ENCODE measurements at places on chromosomes 6 and 20.

DNA sequence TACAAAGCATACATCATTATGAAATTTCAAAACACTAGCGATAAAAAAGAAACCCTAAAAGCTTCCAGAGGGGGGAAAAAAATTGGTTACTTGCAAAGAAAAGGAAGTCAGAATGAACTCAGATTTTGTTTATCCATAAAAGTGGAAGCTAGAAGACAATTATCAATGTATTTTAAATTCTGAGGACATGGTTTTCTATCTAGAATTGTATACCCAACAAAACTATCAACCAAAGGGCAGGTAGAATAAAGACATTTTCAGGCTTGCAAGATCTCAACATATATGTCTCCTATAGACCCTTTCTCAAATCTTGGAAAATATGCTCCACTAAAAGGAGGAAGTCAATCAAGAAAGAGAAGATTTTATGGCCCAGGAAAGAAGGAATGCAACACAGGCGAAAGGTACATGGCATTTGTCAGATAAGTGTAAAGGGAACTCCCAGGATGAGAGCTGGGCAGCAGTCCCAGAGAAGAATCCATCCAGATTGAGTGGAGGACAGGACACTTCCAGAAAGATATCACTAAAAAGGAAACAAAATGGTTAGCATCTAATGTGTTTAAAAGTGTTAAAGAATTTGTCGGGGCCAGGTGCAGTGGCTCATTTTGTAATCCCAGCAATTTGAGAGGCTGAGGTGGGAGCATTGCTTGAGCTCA is 45.4 kb upstream of the ZFAND3 start:
- DNase-seq = no peak

- no peak for DNase-seq
Measured at GRCh38 chr6:151172751-151173150, 67.0 kb upstream of the AKAP12 start.

- no peak for DNase-seq
Measured at GRCh38 chr6:112227411-112227810, 27.0 kb downstream of the LAMA4 start.

GRCh38 chr20:64244281-64244805 is 11.2 kb upstream of the PCMTD2 start:
- no peak for DNase-seq

- DNase-seq = no peak
Measured at GRCh38 chr20:58847463-58847862, 3.2 kb downstream of the GNAS-AS1 start.

DNA sequence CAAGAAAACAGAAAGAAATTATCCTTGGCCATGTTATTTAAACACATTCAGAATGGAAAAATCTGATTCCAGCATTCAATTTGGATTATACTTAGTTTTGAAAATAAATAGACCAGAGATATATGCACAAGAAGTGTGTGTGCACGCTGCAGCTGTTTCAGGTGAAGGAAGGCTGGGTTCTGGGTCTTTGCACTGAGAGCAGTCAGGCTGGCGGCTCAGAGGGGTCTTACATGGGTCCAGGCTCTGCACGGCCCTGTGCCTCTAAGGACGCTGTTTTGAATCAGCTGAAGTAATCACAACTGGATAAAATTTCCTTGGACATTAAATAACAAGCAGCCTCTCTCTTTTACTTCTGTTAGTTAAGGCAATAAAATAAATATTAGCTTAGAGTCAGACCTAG is 31.8 kb downstream of the GCLC start:
- no peak for DNase-seq

GRCh38 chr6:126747728-126748540 is 370.5 kb upstream of the RSPO3 start:
- no peak for DNase-seq

GRCh38 chr20:1946442-1946761 is 47.5 kb downstream of the PDYN start:
- no peak for DNase-seq

DNA sequence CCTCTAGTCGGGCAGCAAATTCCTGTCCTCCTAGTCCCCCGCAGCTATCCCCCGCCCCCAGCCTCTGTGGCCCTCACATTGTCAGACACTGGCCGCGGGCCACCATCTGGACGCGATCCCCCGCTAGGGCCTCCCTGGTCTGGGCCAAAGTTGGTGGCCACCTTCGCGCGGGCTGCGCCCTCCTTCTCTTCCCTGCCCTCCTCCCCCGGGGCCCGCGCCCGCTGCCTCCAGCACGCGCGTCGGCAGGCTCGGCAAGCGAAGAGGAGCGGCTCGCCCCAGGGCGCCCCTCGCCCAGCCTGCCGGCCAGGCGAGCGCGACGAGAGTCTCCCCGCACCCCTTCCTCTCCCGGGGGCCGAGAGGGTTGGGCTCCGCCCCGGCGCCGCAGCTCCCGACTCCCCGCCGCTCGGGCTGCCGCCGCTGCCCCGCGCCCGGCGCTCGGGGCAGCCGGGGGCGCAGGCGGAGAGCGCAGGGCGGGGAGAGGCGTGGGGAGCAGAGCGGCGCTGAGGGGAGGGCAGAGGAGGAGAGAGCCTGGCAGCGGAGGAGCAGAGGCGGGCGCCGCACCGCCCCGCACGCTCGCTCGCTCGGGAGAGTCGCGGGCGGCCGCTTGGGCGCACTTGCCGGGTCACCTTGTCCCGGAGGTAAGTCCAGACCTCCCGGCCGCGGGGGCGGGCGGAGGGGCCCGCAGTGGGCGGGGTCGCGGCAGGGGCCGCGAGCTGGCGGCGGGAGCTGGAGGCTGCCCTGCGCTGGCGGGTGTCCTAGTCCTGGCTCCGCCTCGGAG is at the start of gene SYNDIG1:
Gene SYNDIG1 (plus strand): TSS at position 514 of the 778 bp plus-strand sequence. CDS start 73,469 bp downstream, outside the sequence.
- DNase-seq = no peak

DNA sequence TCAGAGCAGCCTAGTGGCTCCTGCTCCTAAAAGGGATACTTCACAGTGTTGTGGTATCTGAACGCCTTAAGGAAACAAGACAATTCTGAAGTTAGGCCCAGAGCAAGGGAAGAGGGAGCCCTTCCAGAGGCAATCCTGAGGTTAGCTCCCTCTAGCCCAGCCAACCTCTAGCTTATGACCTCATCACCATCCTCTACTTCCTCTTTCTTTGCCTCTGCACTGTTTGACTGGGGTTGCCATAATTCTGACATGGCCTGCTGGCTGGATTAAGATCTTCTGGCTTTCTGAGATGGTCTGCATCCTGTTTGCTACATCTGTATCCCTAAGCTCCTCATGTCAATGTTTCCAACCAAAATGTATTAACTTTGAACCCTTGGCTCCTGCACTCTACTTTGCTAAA is 23.3 kb upstream of the BMP2 start:
- DNase-seq = no peak

GRCh38 chr6:50361641-50362331 is 312.1 kb upstream of the DEFB112 start:
- DNase-seq = no peak

- no peak for DNase-seq
Measured at GRCh38 chr20:50498071-50498776, 12.0 kb upstream of the PTPN1 start.

DNA sequence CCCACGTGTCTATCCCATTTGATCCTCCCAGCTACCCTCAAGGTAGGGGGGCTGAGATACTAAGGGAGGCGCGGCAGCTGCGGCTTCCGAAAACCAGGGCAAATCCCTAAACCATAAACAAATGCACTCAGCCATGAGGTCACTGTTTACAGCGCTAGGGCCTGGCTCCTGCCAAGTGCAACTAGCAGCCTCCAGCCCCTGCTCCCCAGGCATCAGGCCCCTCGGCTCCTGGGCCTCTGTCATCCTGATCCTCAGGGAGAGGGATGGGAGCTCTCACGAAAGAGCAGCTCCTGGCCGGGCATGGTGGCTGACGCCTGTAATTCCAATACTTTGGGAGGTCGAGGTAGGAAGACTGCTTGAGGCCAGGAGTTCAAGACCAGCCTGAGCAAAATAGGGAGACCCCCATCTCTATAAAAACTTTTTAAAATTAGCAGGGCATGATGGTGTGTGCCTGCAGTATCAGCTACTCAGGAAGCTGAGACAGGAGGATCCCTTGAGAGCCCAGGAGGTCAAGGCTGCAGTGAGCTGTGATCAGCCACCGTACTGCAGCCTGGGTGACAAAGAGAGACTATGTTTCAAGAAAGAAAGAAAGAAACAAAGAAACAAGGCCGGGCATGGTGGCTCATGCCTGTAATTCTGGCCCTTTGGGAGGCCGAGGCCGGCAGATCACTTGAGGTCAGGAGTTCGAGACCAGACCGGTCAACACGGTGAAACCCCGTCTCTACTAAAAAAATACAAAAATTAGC is 42.5 kb upstream of the TLDC2 start:
- DNase-seq = no peak

DNA sequence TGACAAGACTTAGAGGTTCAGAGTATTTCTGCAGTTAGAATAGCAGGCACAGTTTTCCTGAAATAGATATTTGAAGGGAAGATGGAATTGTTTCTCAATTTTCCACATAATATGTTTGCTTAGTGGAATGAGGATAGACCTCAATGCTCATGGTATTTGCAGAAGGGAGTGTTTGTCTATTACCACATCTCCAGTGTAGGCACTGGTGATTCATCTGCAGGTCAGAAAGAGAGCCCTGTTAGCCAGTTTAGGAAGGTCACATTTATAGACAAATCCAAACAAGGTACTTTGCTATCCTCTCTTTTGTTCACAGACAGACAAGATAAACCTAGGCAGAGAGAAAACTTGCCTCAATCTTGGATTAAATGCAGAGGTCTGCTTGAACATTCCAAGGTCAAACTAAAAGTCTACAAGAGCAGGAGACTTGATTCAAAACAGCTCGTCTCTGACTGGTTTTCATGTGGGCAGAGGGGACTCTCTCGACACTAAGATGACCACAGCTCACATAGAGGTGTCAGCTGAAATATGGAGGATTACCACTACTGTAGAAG is 22.8 kb downstream of the ISM1 start:
- no peak for DNase-seq

DNA sequence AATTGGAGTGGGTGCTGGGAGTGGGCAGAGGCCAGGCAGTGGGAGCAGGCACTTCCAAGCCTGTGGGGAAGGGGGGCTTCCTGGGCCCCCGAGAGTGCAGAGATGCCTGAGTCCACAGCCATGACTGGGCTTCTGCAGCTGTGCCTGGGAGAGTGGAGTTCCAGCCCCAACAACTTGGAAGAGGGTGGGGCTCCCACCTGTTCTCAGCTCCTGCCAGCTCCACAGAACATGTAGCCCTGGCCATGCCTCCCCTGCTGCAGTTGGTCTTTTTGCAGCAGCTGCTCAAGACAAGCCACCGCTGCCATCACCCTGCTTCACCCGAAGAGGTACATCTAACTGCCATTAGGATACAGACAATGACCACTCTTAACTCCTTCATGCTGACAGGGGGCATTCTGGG is 1092.3 kb downstream of the KHDRBS2 start:
- DNase-seq = no peak

GRCh38 chr6:133788556-133788955 is 100.4 kb upstream of the TCF21 start:
- DNase-seq = no peak

DNA sequence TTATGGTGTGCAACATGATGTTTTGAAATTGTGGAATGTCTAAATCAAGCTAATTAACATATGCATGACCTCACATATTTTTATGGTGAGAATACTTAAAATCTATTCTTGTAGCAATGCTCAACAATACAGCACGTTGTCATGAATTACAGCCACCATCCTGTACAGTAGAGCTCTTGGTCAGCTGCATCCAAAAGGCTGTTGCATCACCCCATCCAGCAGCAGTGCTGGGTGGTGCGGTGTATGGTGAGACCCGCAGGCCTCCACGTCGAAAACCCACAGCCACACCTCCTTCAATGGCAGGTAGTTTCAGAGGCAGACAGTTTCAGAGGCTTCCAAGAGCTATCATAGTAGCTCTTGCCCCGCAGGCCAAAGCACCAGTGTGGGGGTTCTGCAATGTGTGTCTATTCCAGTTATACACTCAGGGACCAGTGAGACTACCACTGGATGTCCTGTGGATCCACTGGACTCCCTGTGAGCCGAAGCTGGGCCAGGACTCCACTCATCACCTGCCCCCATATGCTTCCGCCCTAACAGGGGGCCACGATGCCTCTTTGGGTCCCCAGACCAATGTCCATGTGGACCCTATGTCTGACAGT is 23.4 kb downstream of the PACSIN1 start:
- DNase-seq = no peak

GRCh38 chr6:143276436-143276835 is 174.1 kb downstream of the ADAT2 start:
- no peak for DNase-seq

DNA sequence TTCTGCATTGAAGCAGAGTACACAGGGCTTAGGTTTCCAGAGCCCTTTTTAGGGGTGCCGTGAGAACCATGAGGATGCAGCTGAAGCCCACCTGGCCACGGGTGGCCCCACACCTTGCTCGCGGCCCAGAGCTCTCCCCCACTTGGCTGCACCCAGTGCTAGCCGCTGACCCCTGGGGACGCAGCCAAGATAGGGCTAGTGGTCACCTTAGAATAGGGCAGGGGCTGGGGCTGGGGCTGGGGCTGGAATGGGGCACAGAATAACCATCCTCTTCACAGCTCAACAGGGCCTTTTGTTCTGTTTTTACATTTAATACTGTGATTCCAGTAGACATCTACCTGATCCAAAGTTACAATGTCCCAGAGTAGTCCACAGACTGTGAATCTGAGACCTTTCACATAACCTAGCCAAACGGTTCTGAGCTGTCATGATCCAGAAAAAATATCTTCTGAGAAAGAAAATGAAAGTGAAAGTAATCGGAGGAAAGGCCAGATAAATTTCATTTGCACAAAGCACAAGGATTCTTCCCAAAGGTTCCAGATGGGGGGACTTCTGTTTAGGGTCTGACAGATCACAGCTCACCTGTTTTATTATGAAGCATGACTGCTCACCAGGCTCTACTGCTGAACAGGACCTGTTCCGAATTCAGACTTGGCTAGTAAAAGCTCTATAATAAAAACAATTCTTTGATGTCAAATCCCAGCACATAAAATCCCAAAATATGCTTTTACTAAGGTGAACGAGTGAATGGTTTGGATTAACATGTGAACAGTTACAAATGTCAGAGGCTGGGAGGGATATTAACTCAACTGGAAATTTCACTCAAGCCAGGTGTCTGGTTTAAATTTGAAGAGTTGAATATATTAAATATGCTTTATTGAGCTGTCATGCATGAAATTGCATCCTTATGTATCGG is 401.9 kb downstream of the THBS2 start:
- no peak for DNase-seq

DNA sequence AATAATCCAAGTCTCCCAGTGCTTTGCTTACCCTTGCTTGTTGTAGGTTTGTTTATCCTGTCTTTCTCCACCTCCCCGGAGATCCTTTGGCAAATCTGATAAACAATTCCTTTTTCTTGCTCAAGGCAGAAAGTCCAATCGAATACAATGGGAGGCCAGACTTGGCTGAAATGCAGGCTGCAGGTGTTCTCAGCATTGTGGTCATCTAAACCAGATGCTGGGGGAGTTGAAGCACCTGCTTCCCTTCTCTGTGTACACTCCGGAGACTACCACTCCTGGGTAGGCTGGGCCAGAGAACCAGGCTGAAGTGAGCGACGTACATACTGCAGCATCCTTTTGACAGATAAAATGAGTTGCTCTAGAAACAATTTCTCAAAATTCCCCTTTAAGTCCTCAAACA is 82.6 kb upstream of the PREP start:
- no peak for DNase-seq

DNA sequence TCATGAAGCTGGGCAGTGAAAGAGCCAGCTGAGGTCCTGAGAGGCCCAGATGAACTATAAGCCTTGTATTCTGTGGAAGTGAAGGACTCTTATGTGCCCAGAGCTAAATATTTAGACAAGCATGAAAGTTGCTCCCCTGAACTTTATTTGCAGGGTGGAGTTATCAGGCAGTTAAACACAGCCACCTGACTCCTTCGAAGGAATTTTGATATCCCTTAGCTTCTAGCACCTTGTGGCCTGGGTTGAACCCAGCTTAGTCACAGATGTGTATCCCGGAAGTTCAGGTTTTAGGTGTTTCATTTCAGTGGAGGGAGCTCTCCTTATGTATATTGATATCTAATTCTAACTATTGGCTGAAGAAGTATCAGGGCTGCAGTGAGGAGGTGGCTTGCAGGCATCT is 20.4 kb downstream of the NR2E1 start:
- no peak for DNase-seq
